Stimulated activated CD4-positive, alpha-beta T cell treated with anti-CD3 and anti-CD28 coated beads, Interleukin-2, amount 100 ng/mL, for 24 hours (primary cell): ENCODE measurements at places on chromosomes 4 and X.

- DNase-seq = no peak
Observed at GRCh38 chr4:8101213-8102075, 57.2 kb downstream of the ABLIM2 start.

DNA sequence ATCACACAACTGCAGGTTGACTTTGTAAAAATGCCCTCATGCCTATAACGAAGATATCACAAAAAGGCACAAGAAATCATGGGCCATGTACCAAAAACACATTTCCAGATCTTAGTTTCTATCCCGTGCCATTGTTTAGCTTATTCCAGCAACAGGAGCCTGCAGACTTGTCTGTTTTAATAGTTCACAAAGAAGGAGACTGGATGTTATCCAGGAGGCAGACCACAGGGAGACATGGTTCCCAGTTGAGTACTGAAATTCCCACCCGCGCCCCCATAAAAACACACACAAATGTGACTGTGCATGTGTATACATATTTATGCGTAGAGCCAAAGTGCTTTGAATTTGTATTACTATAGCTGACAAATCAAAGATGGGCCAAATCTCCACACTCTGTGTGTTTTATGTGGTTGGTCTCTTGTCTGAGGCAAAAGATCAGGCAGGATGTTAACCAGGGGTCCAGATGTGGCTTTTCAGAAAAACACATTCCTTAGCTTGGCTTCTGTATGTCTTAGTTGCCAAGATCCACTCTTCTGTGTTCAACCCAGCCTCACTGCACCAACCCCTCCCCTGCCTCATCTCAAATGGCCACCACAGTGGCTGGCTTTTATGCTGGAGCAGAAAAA is 469.2 kb upstream of the DIPK2B start:
- no peak for DNase-seq

DNA sequence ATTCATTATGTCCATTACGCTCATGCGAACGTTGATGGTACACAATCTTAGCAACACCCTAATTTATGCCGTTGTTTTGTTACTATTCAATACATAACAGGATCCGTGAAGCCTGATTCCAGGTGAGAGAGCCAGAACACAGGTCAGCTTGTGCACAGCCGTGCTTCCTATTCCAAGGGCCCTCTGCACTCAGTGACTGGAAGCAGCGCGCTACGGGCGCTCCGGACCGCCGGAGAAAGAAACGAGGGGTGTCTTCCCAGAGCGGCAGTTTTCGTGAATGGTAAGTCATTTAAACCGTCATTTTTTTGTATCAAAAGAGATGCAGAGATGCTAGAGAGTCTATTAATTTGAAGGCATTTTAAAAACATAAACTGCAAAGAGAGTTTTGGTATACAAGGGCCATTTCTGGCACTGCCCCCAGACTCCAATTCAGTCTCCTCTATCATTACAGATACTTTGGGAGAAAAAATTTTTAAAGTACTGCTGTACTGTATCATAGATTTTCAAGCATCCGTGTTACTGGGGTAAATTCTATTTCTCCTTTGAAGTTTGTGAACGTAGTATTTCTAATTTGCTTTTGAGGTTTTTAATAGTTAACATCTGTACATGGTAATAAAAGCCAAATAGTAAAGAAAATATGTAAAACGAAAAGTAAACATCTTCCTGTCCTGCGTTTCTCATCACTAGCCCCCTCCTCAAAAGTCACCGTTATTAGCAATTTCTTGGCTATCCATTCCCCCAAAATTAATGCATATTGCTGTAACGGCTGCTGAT is 6.6 kb downstream of the SLC25A5 start:
- DNase-seq = no peak

GRCh38 chr4:182531555-182532162 is 288.5 kb downstream of the TENM3 start:
- no peak for DNase-seq

DNA sequence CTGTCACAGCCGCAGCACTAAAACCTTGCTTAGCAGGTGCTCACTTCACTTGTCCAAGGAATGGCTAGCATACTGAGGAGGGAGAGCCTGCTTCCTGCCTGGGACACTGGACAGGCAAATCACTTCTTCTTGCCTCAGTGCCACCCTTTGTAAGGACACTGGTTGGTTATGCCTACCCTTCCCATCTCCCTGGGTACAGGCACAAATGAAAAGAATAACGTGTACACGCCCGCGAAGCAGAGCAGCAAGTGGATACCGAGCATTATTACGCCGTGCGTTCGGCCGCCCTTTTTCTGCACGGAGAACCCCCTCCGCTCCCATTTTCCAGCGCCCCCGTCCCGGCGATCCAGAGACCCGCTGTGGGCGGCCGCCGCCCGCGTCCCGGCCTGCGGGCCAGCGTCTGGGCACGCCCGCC is 338 bp upstream of the KLHL2 start:
- no peak for DNase-seq

DNA sequence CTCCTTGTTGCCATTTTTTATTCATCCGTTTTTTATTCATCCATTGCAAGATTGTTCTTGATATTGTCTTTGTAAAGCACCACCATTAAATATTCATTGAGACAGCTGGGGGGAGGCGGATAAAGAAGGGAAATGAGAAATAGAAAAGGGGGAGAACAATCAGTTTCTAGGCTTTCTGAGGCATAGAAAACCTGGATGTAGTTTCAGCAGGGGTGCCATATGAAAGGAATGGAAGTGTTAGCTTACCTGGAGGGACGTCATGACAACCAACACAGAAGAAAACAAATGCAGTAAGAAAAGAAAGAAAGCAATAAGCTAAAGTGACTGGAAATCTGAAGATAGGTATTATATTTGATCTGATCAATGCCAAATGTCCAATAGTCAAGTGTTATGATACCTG is 276.1 kb downstream of the GASK1B start:
- no peak for DNase-seq

GRCh38 chr4:160836431-160836830 is 1327.4 kb downstream of the FSTL5 start:
- DNase-seq = no peak

DNA sequence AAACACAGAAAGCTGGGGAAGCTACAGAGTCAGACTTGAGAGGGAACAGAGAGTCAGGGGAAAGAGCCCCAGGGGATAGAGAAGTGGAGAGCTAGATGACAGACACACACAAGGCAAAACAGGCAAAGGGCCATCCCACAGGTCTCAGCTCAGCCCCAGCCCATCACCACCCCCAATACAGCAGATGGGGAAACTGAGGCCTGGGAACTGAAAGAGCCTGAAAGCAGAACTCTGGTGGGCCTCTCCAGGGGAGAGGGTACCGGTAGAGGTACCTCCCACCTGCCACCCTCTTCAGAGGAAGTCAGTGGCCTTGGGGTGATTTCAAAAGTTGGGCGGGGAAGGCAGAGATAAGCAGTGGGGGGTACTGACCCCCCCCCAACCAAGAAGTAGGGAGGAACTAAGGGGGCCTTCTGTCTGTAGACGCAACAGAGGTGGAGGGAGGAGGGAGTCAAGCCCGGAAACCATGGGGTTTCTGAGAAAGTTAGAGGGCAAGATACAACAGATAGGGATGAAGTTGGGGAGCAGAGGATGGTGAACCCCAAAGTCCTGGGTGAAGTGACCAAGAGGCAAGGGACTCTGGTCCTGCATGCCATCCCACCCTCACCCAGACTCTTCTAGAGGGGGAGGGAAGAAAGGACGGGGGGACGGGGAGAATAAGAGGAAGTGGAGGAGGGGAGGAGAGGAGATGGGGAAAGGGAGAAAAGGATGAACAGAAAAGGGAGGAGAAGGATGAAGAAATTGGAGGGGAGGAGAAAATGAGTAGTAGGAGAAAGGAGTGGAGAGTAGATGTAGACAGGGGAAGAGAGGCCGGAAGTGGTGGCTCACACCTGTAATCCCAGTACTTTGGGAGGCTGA is 3.2 kb downstream of the GATA1 start:
- no peak for DNase-seq

GRCh38 chr4:65589331-65589730 is 81.0 kb downstream of the EPHA5 start:
- no peak for DNase-seq

DNA sequence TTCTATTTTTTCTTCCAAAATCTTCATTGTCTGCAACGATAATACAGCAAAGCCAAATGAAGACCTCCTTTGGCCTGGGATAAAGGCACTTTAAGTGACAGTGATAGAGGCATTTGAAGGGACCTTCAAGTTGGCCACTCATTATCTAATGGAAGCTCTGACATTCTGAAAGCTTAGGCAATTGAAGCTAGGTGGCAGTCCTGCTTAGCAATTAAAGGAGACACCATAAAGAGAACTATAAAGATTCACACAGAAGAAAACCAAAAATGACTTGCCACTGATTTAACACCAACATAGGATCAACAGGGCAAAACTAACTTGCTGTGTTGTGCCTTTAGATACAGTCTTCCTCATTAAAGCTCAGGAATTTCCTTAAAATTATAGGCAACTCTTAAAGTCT is 103.3 kb upstream of the TSPAN7 start:
- no peak for DNase-seq

- no peak for DNase-seq
Observed at GRCh38 chr4:140102421-140102820, 51.6 kb downstream of the MAML3 start.

DNA sequence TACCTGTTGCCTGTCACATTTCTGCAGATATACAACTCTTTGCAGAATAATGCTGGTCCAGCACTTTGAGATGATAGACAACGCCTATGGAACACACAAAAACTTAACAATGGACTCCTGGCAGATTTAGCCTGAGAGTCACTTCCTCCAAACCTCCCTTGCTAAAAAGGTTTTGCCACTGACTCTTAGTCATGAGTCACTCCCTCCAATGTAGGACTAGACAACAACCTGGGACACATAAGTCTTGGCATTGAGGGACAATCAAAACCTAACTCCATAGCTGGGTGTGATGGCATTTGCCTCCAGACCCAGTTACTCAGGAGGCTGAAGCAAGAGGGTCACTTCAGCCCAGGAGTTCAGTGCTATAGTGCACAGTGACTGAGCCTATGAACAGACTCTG is 22.0 kb upstream of the EIF4E start:
- DNase-seq = no peak
